ENCODE measurements at places on chromosomes 7 and 10. TPM values are rescaled to one million over a fixed set of nuclear protein-coding genes. Genes with fewer than 3 reads are reported as not detected.

GLI3 gene
- total RNA-seq, result 2.9 TPM

LRRD1 gene
- total RNA-seq, result 0.15 TPM

IFIT3 gene
- total RNA-seq, result not detected

PTCD1 gene
- total RNA-seq, result 5.5 TPM

ZNF282 gene
- 22.9 TPM for total RNA-seq

GARIN1A gene
- 8.2 TPM for total RNA-seq

ICA1 gene
- 9.8 TPM for total RNA-seq

PRTFDC1 gene
- total RNA-seq, result 14.4 TPM

MNX1 gene
- total RNA-seq, result 0.59 TPM

MMD2 gene
- total RNA-seq, result 0.47 TPM

OR9A2 gene
- total RNA-seq, result not detected

HOXA7 gene
- not detected for total RNA-seq

LLCFC1 gene
- total RNA-seq, result not detected

OSBPL3 gene
- total RNA-seq, result 37.5 TPM

C10orf105 gene
- not detected for total RNA-seq

MOSPD3 gene
- 37.1 TPM for total RNA-seq

THNSL1 gene
- total RNA-seq, result 2.9 TPM

VIM gene
- 106 TPM for total RNA-seq

WDR37 gene
- 27.8 TPM for total RNA-seq

STEAP4 gene
- total RNA-seq, result not detected

TLX1 gene
- 14.3 TPM for total RNA-seq

MRLN gene
- not detected for total RNA-seq

CYP2W1 gene
- total RNA-seq, result 1.3 TPM

ZNF425 gene
- total RNA-seq, result 6.5 TPM

C7orf33 gene
- not detected for total RNA-seq

GPR37 gene
- total RNA-seq, result 6.3 TPM

TBX20 gene
- total RNA-seq, result 1.2 TPM

SYT15B gene
- total RNA-seq, result not detected

PRSS1 gene
- not detected for total RNA-seq

GDF2 gene
- total RNA-seq, result not detected

DNAJB6 gene
- 120 TPM for total RNA-seq

Measured in glutamatergic neuron (in vitro differentiated cells).